ENCODE measurements at places on chromosomes 12 and 14.

DNA sequence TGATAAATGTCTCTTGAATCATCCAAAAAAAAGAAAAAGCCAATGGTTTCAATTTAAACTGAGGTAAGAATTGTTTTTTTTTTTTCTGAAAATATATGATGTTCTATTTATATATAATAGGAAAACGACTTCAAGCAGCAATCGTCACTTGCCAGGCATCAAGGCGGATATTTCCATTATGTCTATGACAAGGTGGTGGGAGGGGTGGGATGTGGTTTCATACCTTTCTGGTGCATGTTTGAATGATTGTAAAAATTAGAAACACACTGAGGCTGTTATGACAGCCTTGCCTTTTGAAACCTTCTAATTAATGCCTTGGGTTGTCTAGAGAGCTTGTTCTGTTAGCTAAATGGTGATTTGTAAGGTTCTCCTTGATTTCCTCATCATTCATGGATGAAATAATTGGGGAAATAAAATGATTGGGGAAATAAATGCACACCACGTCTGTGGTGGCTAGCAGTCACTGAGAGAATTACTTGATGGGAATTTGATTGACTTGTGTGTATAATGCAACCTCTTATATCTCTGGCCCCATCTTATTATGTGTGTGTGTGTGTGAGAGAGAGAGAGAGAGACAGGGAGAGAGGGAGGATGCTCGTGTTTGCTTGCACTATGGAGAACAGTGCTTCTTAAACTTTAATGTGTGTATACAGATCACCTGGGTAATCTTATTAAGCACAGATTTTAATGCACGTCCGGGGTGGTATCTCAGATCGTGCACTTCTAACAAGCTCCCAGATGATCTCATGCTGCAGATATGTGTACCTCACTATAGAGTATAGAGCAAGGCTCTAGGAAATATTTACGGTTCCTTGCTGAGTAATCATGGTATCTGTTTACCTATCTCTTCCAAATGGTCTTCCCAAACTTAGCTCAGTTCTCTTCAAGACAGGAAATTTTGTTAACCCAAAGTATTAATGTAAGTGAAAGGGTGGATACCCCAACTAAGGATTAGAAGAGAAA lies 502.6 kb downstream of the DIO2 start:
- no peak for DNase-seq

GRCh38 chr14:88232771-88233170 lies 90.3 kb downstream of the KCNK10 start:
- peak; percentile 63 for DNase-seq

DNA sequence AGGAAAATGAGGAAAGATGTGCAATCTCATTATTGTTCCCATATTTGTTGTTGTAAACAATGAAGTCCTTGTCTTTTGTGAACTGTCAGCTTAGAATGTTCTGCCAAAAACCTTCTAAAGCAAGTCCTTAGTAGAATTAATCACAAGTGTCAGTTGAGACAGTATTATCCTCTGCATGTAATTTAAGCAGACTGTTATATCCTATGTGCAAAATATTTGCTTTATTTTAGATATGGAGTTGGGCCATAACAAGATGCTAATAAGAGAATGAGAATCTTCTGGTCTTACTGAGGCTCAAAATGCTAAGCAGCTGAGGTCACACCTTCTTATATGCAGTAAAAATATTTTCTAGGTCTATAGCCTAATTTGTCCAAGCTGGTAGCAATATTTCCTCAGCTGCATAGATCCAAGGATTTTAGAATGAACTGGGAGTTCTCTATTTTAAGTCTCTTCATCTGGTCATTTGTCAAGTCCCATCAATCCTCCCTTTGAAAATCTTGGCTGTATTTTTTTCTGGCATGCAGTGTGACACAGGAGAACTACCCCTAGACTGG lies 222.3 kb upstream of the NAV3 start:
- DNase-seq, result no peak

GRCh38 chr12:26629864-26630263 lies 203.1 kb downstream of the ITPR2 start:
- DNase-seq, result no peak

- DNase-seq, result no peak
These were observed 470.9 kb downstream of the TMTC2 start for GRCh38 chr12:83157604-83158003.

All from SHP77 (cell line).